Amniotic stem cell (primary cell): ENCODE measurements at places on chromosomes 2 and 18.
A peak's percentile ranks its signal among the peaks of the same experiment; 100 is the strongest.

DNA sequence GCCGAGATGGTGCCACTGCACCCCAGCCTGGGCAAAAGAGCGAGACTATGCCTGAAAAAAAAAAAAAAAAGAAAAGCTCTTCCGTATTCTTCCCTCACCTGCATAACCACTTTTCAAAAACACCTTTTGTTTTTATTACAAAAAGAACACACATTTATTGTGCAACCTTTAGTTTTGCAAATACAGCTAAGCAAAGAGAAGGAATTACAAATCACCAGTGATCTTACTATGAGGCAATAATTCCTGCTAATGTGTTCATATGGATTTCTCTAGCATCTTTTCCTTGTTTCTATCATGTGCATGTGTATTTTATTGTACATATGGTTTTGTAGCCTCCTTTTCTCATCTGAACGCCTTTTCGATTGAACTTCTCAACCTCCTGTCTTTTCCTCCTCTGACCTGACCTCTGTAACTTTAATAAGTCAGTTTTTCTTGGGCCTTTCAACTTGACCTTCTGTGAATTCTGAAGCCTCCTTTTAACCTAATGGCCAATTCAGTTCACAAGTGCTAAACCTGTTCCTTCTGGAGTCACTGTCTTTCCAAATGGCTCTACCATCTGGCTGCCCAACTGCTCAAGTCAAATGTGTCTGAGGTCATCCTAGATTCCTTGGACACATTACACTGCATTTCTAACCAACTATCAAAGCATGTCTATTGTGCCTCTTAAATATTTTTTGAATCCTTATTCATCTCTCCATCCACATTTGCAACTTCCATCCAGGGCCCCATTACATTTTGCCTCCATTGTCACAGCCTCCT lies 59.1 kb upstream of the DAPL1 start:
- DNase-seq: no peak

GRCh38 chr2:26644188-26644835 lies 3.1 kb upstream of the CIB4 start:
- no peak for DNase-seq

DNA sequence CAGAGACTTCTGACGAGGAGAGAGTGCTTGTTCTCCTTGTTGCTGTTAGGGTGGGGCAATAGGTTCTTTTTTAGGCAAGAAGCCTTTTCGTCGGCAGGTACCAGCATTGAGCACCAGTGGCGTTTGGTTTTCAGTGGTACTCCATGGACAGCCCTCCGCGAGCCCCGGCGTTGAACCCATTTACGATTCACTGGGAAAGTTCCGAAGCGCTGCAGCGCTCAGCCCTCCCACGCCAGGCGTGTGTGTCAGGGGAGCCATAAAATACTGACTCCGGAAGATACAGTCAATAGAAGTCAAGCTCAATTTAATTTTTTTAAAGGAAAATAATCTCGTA lies 494 bp upstream of the ROCK1 start:
- no peak for DNase-seq

- no peak for DNase-seq
Measured at GRCh38 chr2:195795879-195796278, 138.9 kb downstream of the SLC39A10 start.

- no peak for DNase-seq
Measured at GRCh38 chr2:33457556-33458247, 18.7 kb upstream of the RASGRP3 start.

DNA sequence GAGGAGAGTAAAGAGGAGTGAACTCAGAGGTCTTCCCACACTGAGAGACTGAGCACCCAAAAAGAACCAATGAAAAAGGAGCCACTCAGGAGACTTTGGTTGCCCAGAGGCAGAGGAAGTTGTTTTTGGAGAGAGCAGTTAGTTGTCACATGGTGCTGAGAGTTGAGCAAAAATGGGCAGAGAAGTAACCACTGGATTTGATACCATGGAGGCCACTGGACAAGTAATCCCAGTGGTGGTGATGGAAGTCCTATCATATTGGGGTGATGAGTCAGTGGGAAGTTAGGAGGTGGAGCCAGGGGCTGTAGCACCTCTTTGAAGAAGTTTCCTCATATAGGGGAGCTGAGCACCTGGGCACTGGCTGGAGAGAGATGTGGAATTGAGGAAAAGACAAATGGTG lies 235.8 kb downstream of the TPGS2 start:
- DNase-seq: no peak

DNA sequence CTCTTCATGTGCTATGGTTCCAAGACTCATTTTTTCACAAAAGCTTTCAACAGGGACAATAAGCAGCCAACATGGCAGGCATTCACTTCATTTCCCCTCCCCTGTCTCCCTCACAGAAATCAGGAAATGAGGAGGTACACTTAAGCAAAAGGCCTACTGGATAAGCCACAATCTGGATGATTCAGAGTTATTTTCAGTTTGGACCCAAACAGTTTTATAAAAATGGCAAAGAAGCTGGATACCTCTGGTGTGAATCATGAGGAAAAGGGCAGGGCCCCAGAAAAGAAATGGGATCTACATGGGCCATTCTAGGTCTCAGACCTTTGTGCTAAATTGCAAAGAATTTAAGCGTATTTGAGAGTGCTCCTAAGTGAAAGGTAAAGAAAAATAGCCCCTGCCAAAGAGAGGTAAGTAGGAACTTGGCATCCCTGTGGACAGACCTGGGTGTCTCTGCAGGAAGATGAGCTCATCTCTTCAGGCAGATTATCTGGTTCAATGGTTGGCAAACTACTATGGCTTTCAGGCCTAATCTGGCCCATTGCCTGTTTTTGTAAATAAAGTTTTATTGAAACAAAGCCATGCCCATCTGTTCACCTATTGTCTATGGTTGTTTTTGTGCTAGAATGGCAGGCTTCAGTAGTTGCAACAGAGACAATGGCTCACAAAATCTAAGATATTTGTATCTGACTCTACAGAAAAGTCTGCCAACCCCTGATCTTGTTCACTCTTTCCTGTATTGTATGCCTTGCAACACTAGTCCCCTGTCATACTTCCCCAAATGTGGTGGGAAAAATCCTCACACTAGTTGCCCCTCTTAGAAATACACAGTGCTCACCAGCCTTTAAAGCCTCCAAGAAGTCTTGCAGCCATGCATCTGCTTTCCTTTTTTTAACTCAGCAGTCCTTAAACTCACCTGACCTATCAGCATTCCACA lies 315.0 kb downstream of the ALK start:
- DNase-seq: peak; percentile 28

- no peak for DNase-seq
Measured at GRCh38 chr2:98121149-98121548, 34.2 kb downstream of the VWA3B start.

GRCh38 chr2:127359520-127359919 lies 28.3 kb downstream of the MAP3K2 start:
- no peak for DNase-seq

DNA sequence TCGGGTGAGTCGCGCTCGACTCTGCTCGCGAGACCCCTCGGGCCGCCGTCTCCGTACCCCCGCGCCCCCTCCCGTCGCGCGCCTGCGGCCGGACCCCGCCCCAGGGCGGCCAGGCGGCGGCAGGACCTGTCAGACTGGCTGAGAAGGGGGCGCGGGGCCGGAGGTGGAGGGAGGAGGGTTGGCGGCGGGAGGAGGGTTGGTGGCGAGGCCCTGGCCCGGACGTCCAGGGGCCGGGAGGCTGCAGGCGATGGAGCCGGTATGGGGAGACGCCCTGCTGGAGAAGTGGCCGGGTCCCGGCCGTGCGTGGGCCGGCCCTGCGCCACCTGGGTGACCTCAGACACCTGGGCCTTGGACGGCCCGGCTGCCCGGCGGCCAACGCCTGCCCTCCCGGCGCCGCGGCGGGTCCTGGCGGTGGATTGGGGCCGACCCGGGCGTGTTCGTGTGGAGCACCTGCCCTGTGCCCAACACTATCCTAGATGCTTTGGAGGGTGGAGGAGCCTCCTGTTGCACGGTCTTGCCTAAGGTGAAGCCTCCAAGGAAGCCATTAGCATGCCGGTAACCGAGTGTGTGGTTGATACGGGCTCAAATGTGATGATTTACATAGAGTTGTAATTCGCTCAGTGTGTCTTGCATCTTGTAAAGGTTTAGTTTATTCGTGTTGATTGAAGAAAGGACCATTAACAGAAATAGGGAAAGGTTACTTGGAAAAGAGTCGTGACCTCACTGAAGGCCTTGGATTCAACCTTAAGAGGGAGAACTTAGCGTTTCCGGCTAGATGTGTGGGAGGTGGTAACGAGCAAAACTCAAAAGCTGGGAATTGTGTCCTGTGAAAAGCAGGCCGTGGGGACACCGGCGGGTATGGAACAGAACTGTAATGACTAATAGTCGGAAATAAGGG lies 550 bp downstream of the MYL12B start:
- no peak for DNase-seq

DNA sequence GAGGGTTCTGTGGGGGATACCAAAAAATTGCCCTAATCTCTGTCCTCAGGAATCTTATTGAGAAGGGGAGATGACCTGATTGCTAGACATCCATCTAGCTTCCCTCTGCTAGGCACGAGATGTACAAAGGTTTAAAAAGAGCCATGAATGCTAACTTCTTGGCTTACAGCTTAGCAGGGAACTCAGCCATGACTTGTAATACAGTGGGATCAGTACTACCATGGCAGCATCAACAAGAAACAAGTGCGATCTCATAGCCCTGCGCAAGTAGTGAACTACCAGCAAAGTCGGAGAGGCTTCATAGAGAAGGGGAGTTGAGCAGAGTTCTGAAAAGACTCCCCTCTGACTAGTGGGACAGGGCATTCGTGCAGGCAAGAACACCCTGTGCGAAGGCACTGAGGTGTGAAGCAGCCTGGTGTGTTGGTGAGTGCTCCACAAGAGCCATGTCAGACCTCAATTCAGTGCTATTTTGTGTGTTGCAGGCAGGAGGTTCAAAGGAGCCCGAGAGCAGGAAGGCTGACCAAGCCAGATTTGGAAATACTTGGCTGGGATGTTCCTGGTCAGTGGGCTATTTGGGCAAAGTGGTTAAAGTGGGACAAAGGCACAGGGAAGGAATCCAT lies 130.0 kb downstream of the FMNL2 start:
- no peak for DNase-seq

DNA sequence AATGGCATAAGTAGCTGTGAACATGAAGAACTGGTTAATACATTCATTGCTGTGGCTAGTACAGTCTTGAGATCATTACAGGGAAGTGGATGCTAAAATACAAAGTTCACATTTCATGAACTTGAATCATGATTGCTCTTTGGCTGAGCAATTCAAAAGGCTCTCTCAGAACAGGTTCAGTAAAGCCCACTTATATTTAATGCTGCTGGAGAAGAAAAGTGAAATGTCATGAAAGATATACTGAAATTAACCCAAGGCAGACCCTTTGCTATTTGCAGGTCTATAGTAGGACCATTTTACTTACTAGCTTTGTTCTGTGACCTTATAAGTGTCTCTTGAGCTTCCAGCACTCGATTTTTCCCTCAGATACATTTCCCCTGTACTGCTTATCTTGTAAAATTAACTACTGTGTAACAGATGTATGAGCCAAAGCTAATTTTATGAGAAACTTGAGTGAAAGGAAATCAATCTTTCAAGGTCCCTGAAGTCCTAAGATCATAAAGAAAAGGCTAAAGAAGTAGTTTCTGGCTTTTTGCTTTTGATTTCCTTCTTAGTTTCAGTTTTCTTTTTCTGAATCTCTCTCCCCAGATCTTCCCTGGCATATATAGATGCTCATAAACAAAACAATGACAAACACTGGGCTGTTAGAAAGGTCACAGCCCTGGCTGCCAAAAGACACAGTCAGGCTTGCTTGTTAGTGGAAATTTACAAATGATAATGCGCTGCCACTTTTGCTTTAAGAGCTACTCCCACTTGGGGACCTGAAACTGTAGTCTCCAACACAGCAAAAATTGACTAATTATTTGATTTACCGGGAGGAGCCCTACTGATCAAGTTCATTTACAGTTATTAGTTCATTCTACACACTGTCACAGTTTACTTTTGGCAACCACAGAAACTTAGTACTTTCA lies 132.7 kb upstream of the XPO1 start:
- no peak for DNase-seq

GRCh38 chr2:10260130-10260529 lies 42.6 kb upstream of the HPCAL1 start:
- DNase-seq: no peak

- DNase-seq: peak; percentile 48
Measured at GRCh38 chr2:176491172-176491904, 222.1 kb downstream of the MTX2 start.

GRCh38 chr2:216346781-216347180 lies 25.5 kb downstream of the MARCHF4 start:
- no peak for DNase-seq

- DNase-seq: no peak
Measured at GRCh38 chr2:12857891-12858290, 141.2 kb downstream of the TRIB2 start.

DNA sequence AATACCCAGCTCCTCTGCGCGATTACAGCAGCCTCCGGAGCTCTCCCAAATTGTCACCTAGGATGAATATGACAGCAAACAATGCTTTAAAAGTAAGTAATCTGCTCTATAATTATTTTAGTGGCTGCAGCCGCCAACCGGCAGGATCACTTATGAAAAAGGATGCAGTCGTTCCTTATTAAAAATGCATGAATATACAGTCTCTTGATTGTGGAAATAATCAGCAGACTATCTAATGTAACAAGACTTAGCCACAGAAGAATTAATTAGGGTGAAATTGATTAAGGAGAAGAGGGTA lies 71.8 kb upstream of the STPG4 start:
- DNase-seq: no peak
